Right hindlimb (tissue), 1 donor: ENCODE measurements at places on chromosomes 1 and 21.

GRCh38 chr1:243841507-243841906 lies 8.5 kb downstream of the AKT3 start:
- DNase-seq = no peak

DNA sequence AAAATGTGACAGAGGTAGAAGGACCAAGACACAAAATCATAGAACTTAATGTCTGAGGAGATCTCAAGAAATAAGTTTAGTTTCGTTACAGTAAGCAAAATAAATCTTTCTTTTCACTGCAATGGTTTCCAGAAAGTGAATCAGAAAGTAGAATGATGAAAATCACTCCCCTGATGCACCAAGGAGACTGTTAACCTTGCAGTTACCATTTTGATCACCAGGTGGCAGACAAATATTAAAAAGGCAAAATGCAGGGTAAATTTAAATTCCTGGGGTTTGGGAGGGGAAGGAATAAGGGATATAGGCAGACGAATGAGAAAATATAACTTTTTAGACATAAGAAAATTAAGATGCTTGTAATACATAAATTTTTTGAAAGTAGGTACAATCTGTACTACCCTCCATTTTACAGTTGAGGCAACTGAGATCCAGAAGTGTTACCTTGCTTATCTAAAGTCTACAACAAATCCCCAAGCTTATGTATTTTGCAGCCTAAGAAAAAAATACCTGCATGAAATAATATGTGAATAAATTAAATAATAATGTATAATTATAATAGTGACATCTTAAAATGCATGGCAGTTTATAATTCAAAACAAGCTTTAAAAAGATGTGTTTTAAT lies 253.2 kb downstream of the CRB1 start:
- DNase-seq = no peak

GRCh38 chr1:67711855-67712212 lies 26.8 kb downstream of the GADD45A start:
- no peak for DNase-seq

DNA sequence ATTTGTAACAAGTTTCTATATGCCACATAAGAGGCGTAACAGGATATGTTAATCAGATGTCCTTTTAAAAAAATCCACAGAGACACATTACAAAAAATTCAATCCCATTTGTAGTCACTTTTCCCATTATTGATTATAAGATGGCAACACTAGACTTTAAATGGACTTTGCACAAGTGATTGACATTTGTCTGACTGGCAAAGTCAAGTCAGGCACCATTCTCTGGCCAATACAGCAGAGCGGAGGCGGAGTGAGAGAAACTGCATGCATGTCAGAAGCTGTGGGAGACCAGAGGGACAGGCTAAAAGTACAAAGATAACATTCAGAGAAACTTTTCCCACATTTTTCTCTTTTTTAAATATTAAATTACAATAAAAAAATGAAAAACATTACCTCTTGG lies 28.1 kb upstream of the RGS5 start:
- DNase-seq = no peak

DNA sequence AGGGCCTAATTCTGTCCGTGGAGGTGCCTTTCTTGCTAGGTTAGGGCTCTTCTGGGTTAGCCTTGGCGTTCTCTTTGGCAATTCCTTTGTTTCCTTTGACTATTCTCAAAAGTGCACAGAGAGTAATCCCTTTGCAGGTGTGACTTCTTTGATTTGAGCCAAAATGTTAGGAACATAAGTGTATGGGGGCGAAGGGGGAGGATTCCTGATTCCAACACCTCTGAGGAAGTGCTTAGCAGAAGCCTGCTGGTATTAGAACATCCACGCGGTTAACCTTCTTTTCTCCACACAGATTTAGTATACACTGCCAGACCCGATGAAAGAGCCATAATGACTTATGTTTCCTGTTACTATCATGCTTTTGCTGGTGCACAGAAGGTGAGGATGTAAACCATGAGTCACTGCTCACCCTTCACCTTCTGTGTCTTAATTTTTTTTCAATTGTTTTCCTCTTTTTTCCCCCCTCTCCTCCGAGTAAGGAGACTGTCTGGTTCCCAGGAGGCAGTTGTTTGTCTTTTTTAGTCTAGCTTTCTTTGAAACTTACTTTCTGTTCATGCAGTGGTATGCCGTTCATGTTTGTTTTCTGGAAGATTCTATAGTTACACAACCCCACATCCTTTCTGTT lies 48.0 kb downstream of the ACTN2 start:
- no peak for DNase-seq
